Left renal pelvis (tissue), 4 donors: ENCODE measurements at places on chromosomes 5 and 9. TPM values are rescaled to one million over a fixed set of nuclear protein-coding genes. Genes with fewer than 3 reads are reported as not detected.

Gene JAKMIP2
- 4.0 TPM for polyA plus RNA-seq

Gene CDH10
- polyA plus RNA-seq = 4.3 TPM

Gene ARAP3
- polyA plus RNA-seq = 19.4 TPM

Gene ENTPD2
- polyA plus RNA-seq = 3.2 TPM

Gene NOL6
- 28.6 TPM for polyA plus RNA-seq

Gene FOCAD
- 31.6 TPM for polyA plus RNA-seq

DNA sequence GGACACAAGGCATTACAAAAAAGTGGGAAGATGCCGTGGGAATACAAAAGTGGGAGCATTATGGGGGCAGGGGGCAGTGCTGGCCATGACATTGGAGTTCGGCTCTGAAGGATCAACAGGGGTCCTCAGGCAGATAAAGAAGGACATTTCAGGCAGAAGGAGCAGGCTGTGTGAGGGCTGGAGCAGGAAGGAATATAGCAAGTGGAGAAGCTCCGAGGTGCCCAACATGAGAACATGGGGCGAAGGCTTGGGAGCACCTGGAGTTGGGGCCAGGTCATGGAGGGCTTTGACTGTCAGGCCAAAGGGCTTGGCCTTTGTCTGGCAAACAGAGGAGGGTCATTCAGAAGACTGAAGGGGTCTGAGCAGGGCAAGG, 2.5 kb downstream of the B4GALT7 start:
- DNase-seq = no peak
